ENCODE measurements at places on chromosomes 4 and X.

DNA sequence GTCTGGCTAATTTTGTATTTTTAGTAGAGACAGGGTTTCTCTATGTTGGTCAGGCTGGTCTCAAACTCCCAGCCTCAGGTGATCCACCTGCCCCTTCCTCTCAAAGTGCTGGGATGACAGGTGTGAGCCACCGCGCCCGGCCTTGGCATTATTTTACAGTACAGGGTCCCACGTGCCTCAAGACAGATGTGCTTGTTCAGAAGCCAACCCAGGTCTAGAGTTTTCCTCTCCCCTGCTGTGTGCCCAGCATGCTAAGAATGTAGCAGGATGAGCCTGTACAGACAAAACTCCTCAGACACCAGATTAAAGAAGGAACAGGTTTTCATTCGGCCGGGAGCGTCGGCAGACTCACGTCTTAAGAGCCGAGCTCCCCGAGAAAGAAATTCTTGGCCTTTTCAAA is 42.2 kb downstream of the CRLF2 start:
- no peak for DNase-seq

DNA sequence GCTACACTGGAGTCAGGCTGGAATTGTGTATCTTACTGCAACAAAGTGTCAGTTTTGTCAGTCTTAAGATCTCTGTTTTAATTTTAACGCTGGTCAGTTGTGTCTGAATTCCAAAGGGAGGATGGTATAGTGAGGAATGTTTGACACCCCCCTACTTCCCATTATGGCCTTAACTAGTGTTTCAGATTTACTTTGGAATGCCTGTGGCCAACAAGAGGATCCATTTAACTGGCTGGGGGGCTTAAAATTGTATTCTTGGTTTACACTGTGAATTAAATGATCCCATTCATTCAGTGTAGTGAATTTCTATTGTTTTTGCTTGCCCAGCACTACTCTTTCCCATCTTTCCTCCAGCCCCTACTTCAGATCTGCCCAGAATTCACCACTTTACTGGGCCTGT is 75.8 kb upstream of the IQCM start:
- no peak for DNase-seq

DNA sequence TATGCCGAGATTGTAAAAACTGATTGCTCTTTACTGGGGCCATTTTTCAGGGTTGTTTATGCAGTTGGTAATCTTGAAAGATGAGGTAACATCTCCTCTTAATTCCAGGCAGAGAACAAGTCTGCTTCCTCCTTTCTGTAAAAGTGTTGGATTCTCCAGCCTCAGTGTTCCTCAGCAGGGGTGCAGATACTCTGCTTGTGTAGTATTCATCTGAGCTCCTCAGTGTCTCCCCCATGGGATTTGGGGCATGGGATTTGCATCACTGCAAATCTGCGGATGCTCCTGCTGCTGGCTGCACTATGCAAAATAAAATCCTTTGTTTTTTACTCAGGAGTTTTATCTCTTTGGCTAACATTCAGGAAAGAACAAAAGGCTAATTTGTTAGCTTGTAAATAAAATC is 104.9 kb upstream of the ATP8A1 start:
- no peak for DNase-seq

DNA sequence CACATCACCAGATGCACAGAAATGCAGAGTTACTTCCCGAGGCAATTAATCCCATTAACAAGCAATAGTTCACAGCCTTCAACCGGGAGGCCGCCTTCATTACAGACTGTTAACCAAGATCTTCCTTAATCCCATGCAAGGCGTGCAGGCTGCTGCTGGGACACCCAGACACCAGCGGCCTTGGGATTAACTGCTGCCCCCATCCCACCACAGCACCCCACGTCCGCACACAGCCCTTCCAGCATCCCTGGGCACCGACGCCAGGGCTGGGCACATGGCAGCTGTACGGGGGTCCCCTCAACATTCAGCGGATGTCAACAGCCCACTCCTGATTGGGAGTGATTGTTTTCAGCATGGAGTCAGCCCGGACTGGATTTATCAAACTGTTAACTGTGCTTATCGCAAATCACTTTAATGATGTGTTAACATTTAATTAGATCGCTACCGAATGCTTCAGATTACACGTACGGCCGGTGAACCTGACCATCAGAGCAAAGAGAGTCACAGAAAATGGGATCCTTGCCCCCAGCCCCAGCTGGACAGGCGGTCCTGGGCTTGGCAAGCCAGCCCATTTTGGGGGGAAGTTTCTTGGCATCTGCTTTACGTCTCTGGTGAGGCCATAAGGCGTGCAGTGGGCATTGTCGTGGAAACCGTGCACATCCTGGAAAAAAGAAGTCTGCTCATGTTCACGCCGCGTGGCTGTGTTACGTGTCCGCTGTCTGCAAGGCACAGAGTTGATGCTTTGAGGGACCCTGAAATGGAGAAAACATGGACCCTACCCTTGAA is 126.4 kb downstream of the HMX1 start:
- no peak for DNase-seq

DNA sequence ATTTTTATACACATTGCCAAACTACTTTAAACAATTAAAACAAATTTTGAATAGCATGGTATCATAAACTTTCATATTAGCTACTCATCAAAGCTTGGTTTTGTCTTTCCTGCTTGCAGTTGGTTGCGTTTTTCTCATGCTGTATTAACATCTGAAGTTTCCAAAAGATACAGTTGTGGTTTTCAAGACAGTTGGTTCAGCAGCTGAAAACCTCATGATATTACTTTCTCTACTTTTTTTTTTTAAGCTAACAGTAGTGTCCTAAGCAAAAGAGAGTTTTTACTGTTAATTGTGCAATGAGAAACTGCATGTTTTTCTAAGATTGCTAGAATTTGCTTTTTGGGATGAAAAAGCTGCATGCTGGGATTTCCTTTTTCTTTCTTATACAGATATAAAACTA is 15.2 kb downstream of the RUFY3 start:
- no peak for DNase-seq

DNA sequence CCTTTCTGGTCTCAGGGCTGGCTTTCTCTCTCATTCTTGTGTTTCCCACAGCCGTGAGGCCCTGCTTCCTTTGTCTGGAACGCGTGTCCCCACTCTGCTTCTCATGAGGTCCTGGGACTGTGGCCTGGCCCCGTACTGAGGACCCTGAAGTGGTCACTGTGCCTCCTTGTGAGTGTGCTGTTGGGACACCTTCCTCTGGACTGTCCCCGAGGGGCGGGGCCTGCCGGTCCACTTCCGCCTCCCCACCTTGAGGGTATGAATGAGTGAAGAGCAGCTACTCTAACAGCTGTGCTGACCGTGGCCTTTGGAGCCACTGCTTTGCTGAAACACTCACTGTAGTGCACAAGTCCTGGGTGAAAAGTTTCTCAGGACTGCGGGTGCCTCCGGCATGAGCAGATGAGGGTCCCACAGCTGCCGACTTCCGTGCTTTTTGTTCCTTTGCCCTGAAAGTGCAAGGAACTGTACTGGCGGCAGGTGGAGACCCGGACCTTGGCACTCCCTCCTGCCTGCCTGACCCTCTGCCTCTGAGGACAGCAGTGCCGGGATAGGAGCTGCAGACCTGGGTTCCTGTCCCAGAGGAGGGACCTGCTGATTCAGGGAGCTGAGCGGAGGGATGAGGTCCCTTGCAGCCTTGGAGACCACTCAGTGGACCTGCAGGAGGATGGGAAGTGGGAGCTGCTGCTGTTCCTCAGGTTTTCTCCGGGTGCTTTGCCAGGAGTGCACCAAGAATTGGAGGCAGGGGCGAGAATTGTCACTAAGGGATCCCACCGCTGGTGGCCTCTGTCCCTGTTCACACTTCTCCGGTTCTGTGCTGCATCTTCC is 38.0 kb downstream of the HTT-AS start:
- DNase-seq, result no peak

- DNase-seq, result no peak
These were observed 6.0 kb downstream of the DMD start for GRCh38 chrX:33205321-33205720.

DNA sequence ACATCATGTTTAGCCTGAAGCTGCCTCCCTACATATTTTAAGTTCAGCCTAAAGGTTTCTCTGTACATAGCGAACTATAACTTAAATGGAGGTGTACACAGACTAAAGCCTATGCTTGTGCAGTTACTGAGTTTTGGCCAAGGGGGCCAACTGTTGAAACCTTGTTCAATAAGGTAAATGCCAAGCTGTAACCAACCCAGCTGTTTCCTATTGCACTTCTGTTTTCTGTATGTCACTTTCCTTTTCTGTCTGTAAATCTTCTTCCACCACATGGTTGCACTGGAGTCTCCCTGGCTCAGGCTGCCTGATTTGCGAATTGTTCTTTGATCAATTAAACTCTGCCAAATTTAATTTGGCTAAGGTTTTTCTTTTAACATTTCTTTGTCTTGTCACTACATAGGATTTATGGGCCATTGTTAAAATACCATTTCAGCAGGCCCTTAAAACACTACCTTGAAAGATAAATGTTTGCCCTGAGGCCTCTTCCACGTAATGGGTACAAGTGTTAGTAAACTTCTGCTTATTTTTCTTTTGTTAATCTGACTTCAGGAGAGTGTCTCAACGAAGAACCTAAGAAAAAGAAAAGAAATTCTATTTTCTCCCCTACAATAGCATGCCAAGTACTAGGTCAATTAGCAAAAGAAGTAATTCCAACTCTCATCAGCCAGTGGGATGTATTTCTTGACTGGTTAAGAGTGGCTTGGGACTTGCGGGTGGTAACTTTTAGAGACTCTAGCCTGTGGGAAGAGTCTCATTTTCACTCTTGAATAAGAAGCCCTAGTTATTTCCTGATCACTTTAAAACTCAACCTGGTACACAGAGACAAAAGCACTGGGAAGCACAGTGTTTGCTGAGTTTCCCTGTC is 45.7 kb upstream of the PRSS12 start:
- no peak for DNase-seq

- DNase-seq, result peak; percentile 3
These were observed 15.3 kb downstream of the PLP1 start for GRCh38 chrX:103791826-103792485.

DNA sequence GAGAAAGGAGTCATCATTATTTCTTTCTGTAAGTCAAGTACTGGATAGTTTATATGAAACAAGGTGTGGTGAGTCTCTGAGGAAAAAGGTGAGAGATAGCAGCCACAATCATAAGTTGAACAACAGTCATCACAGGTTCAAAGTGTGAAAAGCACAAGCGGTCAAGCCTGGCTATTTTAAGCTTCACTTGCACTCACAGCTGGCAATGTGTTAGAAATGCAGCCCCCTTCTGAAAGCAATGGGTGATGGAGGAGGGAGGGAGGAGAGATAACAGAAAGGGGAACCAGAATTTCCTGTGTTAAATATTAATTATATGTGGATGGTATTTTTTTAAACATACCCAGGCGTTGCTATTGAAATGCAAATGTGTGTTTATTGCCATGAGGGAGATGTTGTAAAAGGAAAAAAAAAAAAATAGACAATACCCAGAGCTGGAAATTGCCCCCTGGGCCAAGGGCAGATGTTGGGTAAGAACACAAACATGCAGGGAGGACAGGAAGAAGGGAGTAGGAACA is 26.9 kb upstream of the BMP3 start:
- DNase-seq, result no peak

DNA sequence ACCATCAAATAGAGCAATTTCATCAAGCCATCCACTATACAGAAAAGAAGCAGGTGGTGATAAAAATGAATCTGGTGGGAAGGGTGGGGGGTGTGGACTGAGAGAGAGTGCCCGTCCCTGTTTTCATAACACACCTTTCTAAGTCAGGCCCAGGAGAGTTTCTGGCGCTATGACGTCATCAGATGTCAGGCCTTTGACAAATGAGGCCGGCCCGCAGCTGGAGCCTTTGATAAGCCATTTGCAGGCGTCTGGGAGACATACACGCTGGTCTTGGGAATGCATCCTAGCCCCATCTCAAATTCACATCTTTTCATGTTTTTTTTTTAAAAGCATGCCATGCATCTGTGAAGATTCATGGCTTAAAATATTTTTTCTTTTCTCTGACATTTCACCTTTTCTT is 404.5 kb downstream of the BCOR start:
- no peak for DNase-seq

DNA sequence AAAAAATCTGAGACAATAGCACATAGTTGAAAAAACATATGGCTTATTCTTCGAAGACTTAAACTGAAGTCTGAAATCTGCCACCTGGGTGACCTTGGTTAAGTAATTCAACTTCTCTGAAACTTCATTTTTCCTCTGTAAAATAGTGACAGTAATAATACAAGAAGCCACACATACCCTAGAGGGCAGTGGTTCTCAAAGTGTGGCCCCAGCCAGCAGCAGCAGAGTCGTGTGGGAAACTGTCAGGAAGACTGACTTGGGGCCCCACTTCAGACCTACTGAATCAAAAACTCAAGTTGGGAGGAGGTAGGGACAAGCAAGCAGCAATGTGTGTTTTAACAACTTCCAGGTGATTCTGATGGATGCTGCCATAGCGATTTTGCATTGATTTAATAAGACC is 249.9 kb downstream of the HNRNPD start:
- DNase-seq, result no peak

- DNase-seq, result no peak
These were observed 100.0 kb downstream of the SHISA3 start for GRCh38 chr4:42497142-42497910.

DNA sequence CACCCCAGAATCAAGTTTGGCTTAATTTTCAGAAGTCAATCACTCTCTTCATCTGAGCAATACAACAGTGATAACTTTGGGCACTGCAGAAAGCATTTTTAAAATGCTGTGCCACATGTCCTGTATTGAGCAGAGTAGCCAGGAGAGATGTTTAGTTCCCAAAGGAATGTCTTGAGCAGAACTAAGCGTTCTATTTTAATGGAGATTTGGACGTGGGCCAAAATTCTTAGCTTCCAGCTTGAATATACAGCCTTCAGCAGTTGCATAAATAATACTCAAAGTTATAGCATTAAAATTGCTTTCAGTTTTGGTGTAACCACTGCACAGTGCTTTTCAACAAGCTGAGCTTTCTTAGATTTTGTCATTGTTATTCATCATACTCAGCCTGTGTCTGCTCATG is 679.2 kb downstream of the NLGN4X start:
- no peak for DNase-seq

DNA sequence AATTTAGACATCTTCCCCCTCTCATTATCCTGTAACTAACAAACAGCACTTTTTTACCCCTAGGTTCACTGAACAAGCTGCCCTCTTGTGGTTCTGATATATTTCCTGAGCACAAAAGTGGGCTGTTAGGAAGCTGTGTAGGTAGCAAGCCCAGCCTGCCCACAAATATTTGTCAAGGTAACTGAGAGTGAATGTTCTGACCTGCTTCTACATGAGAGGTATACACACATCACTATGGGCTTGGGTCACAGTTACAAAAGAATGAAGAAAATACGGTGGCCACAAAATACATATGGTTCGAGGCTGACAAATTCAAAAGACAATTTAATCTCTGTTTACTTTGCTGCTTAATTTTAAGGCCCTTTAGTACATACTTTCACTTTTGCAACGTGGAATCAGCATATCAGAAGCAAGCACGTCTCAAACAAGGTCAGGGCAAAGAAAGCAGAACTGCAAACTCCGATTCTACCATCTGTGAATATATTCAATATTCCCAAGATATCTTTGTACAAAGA is 78.7 kb downstream of the RBM47 start:
- peak; percentile 55 for DNase-seq

GRCh38 chr4:74189331-74190043 is 31.6 kb downstream of the MTHFD2L start:
- DNase-seq, result peak; percentile 66

All from endothelial cell of umbilical vein (primary cell).